ENCODE measurements at places on chromosomes 12 and 14.

GRCh38 chr12:127388985-127389384 lies 878.0 kb upstream of the TMEM132C start:
- no peak for DNase-seq

DNA sequence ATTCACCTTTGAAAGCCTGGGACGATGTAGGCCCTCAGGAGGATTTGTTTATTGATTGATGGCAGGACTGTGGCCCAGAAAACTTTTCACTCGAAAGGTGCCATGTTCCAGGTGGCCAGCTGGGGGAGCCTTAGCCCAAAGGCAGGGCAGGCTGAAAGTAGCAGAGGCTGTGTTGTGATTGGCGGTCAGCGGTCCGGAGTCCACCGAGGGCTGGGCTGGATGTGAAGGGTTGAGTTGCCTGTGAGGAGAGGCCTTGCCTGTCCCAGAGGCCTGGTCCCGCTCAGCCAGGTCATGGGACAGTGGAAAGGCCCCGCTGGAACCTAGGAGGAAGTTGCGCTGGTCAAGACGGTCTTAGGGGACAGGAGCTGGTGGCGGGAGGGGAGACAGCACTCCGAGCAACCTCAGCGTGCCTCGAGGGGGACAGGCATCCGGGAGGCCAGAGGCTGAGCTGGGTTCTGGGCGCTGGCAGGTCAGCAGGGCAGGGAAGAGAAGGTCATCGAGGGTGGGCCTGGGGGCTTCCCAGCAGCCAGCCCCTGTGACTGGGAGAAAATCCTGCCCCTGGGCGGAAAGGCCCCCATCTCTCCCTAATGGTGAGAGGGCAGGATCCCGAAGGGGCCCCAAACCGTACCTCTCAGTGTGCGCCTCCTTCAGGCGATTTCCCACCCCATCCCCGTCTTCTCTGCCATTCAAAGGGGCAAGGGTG lies 26.3 kb downstream of the CMA1 start:
- DNase-seq = peak; percentile 17

- DNase-seq = no peak
Observed at GRCh38 chr14:69960296-69960695, 81.1 kb downstream of the SMOC1 start.

GRCh38 chr14:98244162-98244948 lies 1027.6 kb downstream of the BCL11B start:
- DNase-seq = no peak

DNA sequence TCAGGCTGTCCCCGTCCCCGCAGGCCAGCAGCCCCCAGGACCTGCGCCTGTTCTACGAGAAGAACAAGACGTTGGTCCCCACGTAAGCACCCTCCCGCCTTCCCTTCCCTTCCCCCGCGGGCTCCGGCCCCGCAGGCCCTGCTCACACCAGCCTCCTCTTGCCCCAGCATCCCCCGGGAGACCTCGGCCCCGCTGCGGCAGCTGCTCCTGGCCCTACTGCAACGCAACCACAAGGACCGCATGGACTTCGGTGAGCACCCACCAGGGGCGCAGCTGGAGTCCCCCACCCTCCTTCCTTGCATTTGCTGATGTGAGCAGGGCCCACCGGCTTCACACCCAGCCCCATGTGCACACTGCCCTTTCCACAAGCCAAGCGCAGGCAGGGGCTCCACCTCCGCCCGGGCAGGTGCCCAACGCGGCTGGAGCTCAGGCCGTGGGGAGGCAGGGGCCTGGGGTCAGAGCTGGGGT lies 15.4 kb downstream of the ULK1 start:
- DNase-seq = no peak

- no peak for DNase-seq
Observed at GRCh38 chr12:122738571-122738970, 7.9 kb upstream of the HCAR1 start.
